ENCODE measurements at places on chromosomes 6 and 20.

DNA sequence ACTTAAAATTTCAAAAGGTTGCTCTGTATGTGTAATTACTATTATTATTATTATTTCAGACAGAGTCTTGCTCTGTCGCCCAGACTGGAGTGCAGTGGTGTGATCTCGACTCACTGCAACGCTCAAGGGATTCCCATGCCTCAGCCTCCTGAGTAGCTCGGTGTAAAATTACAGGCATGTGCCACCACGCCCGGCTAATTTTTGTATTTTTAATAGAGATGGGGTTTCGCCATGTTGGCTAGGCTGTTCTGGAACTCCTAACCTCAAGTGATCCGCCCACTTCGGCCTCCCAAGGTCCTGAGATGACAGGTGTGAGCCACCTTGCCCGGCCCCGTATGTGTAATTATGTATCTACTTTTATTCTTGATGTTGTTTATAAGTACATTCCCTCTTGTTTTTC lies 65.3 kb upstream of the ZNF217 start:
- no peak for DNase-seq

GRCh38 chr6:70257768-70258273 lies 45.1 kb downstream of the COL9A1 start:
- no peak for DNase-seq

- no peak for DNase-seq
Measured at GRCh38 chr6:105780146-105780860, 305.8 kb upstream of the PRDM1 start.

DNA sequence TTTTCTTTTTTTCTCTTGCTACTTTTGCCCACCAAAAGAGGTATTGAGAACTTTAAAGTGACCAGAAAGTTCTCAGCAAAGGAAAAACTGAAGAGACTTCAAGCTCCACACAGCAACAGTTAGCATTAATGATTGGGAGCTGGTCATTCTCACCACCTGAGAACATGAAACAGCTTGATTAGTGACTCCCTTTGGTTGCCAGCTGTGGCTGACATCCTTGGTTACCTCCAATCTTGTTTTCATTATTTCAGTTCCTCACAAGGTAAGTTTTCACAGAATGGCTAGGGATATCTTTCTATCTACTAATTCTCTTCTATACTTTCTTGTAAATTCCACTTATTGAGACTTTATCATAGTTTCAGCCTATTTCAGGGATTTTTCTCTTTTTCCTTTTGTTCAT lies 427.9 kb downstream of the QKI start:
- DNase-seq = no peak

GRCh38 chr20:38885357-38885756 lies 40.9 kb upstream of the FAM83D start:
- no peak for DNase-seq
